Activated T-helper 9 cell treated with anti-CD3 and anti-CD28 coated beads, Interleukin-2, amount 50 U/mL, for 16 hours (primary cell): ENCODE measurements at places on chromosomes 1 and 21.

DNA sequence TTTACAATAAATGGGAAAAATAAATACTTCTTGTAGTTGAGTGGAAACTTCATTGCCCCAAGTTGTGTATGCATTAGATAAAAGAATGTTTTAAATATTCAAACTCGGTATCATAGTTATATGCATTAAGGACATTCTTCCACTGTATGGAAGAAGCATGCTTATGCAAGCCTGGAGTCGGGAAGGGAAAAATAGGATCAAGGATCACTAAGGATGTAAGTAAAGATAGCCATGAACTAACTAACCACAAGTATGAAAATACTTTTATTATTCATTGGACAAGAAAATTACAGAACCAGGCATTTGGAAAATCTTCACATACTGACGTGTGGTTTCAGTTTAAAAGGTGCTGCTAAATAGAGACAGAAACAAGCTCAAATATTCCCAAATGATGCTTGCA, 26.9 kb upstream of the DPYD start:
- DNase-seq, result no peak

DNA sequence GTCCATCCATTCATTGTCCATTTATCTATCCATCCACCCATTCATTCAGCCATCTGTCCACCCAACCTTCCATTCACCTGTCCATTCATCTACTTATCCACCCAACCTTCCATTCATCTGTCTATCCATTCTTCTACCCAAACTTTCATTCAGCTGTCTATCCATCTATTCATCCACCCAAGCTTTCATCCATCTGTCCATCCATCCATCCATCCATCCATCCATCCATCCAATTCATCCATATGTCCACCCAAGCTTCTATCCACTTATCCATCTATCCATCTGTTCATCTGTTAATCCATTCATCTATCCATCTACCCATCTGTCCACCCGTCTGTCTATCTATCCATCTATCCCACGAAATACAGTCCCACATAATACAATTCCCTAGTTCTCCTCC, 21.6 kb upstream of the MAN1C1 start:
- no peak for DNase-seq

- DNase-seq, result no peak
These were observed 16.3 kb downstream of the RNF11 start for GRCh38 chr1:51252366-51252765.

DNA sequence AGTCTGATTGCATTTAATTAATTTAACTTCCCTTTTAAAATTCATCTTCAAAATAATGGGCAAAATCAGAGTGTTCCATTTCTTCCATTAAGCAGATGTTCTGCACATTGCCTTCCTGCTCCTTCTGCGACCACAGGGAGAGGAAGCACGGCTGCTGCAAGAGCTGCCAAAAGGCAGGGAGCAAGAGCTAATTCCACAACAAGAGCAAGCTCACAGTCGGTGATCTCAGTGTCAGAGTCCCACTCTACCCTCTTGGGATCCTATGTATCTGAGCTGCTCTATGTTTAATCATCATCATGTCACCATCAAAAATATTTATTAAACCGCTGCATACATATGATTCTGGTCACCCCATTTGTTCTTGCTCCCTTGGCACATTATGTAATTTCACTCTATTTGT, 255.3 kb upstream of the CAMK1G start:
- no peak for DNase-seq

DNA sequence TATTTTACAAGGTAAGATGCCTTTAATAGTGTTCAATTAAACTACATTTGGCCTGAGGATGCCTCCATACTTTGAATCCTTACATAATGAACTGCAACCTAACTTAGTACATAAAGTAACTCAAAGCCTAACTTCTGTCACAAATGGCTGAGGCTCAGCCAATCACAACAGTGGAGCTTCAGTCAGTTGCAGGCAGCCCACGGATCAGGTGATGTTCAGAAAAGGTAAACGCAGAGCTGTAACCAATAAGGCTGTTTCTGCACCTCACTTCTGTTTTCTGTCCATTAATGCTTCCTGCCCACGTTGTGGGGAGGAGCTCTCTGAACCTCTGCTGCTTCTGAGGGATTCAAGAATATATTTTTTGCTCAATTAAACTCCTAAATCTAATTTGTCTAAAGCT, 94.8 kb upstream of the KIAA0040 start:
- no peak for DNase-seq

GRCh38 chr1:3405974-3406867, 48.2 kb upstream of the ARHGEF16 start:
- no peak for DNase-seq

GRCh38 chr1:230122366-230123279, 55.6 kb downstream of the GALNT2 start:
- no peak for DNase-seq

DNA sequence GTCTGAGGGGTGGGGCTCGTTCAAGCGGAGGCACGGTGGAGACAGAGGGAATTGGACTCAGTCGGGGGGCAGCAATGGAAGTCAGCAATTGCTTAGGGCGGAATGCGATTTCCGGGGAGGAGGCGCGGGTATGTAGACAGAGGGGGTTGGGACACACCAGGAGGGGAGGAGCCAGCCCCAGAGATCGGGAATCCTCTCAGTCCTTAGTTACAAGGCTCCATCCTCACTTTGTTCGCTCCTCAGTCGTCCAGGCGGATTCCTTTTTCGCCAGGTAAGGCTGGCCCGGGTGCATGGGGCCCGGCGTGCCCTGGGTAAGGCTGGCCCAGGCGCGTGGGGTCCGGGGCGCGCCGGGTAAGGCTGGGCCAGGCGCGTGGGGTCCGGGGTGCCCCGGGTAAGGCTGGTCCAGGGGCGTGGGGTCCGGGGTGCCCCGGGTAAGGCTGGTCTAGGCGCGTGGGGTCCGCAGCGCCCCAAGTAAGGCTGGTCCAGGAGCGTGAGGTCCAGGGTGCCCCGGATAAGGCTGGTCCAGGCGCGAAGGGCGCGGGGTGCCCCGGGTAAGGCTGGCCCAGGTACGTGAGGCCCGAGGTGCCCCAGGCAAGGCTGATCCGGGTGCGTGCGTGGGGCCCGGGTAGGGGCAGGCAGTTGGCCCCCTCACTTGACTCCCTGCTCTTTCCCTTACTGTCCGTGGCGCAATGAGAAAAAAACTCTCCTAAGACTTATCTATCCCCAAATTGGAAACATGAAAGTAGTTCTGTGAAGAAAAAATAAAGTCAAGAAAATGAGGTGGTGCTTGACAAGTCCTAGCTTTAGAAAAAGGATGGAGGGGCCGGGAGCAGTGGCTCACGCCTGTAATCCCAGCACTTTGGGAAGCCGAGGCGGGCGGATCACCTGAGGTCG, at the start of gene L1TD1:
Gene L1TD1, plus strand, starts transcription at position 199 of the 894 bp plus-strand sequence. CDS start 11,780 bp downstream, outside the sequence.
- no peak for DNase-seq

- DNase-seq, result no peak
These were observed 160.0 kb downstream of the NEGR1 start for GRCh38 chr1:72122099-72122880.

DNA sequence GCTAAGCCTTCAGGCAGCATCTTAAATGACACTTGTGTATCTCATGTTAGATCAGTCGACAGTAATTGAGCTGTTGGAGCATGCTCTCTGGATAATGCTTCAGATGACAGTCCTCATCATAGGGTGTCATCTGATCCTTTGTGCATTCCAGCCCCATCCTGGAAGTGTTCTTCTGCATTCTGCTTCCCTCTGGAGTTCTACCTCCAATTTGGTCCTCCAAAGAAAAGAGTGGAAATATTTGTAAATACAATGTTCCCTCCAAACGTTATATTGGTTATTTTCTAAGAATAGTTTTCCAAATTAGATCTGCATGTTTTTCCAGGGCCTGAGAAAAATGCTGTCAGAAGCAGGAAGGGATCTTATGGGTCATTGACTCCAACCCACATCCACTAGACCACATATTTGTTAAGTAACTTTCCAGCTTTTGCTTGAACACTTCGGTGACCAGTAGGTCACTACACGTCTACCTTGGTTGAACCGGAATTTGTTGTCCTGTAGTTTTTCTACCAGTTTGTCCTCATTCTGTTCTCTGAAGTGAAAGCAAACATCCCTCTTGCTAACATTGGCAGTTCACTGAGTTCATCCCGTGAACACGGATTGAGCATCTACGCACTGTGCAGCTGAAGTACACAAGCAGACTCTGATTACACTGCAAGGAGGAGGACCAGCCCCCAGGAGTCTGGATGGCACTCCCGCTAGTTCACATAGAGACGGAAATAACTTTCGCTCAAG, 136.0 kb downstream of the TLR5 start:
- no peak for DNase-seq

GRCh38 chr1:113303267-113303666, 87.0 kb upstream of the MAGI3 start:
- DNase-seq, result no peak

DNA sequence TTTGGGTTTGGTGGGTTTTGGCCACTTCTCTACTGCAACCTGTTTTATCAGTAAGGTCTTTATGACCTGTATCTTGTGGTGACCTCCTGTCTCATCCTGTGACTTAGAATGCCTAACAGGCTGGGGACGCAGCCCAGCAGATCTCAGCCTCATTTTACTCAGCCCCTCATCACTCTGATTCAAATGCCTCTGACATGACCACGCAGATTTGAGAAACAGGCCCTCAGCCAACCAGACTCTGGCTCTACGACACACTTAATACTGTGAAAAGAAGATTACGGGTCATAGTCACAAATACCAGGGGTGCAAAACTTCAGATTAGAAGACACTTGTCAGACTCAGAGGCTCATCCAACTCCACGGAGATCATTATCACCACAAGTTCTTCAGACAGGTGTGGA, 28.3 kb upstream of the KIF26B start:
- no peak for DNase-seq
